ENCODE measurements at places on chromosomes 3 and 15. TPM values are rescaled to one million over a fixed set of nuclear protein-coding genes. Genes with fewer than 3 reads are reported as not detected.

The OSTN gene
- 0.72 TPM for total RNA-seq

The SPTSSB gene
- not detected for total RNA-seq

The PTH1R gene
- 18.5 TPM for total RNA-seq

DNA sequence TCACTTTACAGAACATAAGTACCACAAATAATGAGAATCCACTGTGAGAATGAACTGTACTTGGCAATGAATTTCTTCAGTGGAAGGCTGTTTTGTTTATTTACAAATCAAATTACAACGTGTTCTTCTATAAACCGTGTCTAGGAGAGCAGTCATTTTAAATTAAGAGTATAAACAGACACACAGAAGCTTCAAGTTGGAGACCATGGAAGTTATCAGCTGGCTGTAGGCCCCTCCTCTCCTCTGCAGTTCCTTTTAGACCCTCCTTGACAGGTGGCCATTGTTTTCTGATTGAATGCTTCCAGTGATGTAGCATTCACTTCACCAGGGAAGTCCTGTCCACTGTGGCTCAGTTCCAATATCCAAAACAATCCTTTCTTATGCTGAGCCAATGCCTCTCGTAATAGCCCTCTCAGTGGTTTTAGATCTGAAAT, 7.3 kb upstream of the MAPK6 start:
- no peak for DNase-seq
- H3K27me3 ChIP-seq, result no peaks in the 10 kb centered on the region
- peak overlapping the region; percentile 45 for H3K27ac ChIP-seq
- H3K36me3 ChIP-seq, result no peaks in the 10 kb centered on the region
- no peak overlapping the region for H3K4me3 ChIP-seq

- no peak for DNase-seq
- no peaks in the 10 kb centered on the region for H3K4me1 ChIP-seq
- H3K27ac ChIP-seq, result no peak overlapping the region
- H3K4me3 ChIP-seq, result no peak overlapping the region
These were observed 93.4 kb downstream of the CCNL1 start for GRCh38 chr3:157066335-157067098.

- DNase-seq, result no peak
- no peaks in the 10 kb centered on the region for H3K36me3 ChIP-seq
- H3K27ac ChIP-seq, result no peak overlapping the region
- H3K4me1 ChIP-seq, result peaks cover 27% of the 10 kb centered on the region
These were observed 7.5 kb downstream of the GOLIM4 start for GRCh38 chr3:168088106-168088720.
